ENCODE measurements at places on chromosomes 12 and 14. TPM values are rescaled to one million over a fixed set of nuclear protein-coding genes. Genes with fewer than 3 reads are reported as not detected.

Gene KRT77
- total RNA-seq: not detected

Gene FSCB
- not detected for total RNA-seq

Gene KCNA1
- total RNA-seq: not detected

Gene ASB2
- total RNA-seq: 0.80 TPM

Gene ZBTB39
- total RNA-seq: 6.6 TPM

Gene NPAS3
- total RNA-seq: not detected

Gene ACSS3
- not detected for total RNA-seq

Gene DACT1
- 0.42 TPM for total RNA-seq

Gene NOVA1
- total RNA-seq: 3.5 TPM

Gene AKAP5
- total RNA-seq: 0.68 TPM

Gene TMED10
- total RNA-seq: 271 TPM

Gene SCN8A
- total RNA-seq: 1.3 TPM

Gene GYS2
- 0.05 TPM for total RNA-seq

Gene PLEKHH1
- 3.7 TPM for total RNA-seq

Gene CCDC88C
- 6.0 TPM for total RNA-seq

Gene POTEG
- not detected for total RNA-seq

Gene LRRC10
- total RNA-seq: not detected

Gene KSR2
- 0.63 TPM for total RNA-seq

Gene TIMELESS
- total RNA-seq: 31.9 TPM

Gene SLC4A8
- total RNA-seq: 1.7 TPM

Gene ZFHX2
- 1.5 TPM for total RNA-seq

Gene UBR7
- 27.7 TPM for total RNA-seq

Gene SLC17A8
- total RNA-seq: not detected

Gene TMEM121
- total RNA-seq: 7.3 TPM

Gene FAM222A
- total RNA-seq: 6.9 TPM

Gene SMARCC2
- total RNA-seq: 27.7 TPM

Gene SLC22A17
- 6.9 TPM for total RNA-seq

Gene ZDHHC22
- 0.20 TPM for total RNA-seq

Gene PROX2
- not detected for total RNA-seq

Gene SNAPC1
- total RNA-seq: 12.9 TPM
